ENCODE measurements at places on chromosomes 1 and 21.
A peak's percentile ranks its signal among the peaks of the same experiment; 100 is the strongest.

DNA sequence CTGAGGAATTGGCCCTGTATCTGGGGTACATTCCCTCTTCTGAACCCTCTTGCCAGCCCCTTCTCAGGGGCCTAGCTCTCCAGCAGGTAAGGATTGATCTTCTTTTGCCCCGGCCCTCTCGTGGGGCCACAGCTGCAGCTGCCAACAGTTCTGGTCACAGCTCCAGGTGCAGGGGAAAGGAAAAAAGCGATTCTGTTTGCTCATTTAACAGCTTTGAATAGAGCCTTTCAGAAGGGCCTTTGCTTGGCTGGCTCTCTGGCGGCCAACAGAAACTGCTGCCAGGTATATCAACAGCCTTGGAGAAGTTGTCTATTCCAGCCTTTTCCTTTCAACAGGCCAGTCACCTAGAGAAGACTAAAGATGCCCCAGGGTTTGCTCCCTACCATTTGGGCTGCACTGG is 16.1 kb upstream of the FMOD start:
- DNase-seq = peak; percentile 57

DNA sequence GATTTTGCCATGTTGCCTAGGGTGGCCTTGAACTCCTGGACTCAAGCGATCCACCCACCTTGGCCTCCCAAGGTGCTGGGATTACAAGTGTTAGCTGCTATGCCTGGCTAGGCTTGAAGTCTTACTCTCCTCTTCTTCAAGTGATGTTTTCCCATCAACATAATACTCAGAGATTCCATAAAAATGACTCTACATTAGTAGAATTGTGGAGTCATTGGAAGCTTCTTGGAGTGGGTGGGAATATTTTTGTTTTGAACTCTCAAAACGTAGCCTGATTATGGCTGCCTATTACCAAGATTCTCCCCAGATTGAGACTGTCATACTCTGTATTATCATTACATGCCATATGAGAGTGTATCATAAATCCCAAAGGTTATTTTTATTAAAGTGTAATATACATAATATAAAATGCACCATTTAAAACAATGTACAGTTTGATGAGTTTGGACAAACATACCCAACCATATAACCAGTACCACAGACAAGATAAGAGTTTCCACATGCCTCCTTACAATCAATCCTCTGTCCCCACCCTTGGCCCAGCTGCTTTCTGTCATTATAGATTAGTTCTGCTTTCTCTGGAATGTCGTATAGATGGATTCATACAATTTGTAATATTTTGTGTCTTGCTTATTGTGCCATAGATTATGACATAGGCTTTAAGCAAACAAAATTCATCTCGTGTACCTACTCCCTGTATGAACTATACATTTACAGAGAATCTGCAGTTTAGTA is 8.0 kb upstream of the DNM3 start:
- DNase-seq = no peak

- no peak for DNase-seq
Observed at GRCh38 chr1:117824616-117825015, 104.8 kb downstream of the GDAP2 start.

DNA sequence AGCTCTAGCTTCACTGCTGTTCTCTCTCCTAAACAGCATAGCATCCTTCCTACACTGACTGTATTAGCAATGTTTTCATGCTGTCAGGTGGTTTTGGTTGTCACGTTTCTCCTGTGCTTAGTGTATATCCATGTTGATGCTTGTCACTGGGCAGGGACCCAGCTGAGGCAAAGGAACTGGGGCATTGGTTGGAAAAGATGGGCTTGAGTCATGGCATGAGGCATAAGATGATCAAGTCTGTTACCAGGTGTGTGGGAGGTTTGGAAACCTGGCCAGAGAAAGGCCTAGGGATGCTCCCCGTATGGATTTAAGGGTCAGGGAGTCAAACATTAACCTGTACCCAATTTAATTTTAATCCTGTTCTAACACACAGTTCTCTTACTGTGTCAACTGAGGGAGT is 69.6 kb downstream of the OSBPL9 start:
- no peak for DNase-seq

GRCh38 chr1:65441464-65441863 is 21.0 kb downstream of the LEPR start:
- DNase-seq = no peak

DNA sequence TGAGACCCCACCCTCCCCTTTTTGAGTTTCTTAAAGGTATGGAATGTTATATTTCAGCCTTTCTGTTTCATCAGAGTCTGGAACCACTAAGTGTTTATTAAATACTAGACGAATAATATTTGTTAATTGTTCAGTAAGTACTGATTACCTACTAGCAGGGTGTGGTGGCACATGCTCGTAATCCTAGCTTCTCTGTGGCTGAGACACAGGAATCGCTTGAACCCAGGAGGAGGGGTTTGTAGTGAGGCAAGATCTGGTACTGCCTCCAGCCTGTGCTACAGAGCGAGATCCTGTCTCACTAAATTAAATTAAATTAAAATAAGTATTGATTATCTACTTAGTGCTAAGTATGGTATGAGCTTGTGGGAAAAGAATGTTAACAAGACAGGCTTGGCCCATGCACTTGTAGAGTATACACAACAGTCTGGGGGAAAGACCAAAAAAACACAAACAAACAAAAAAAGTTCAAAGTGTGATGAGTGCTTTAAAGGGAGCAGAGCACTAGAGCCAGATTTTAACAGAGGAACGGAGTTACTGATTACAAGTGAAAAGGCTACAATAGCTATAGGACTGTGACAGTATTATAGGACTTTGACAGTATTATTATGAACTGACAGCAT is 2.4 kb downstream of the CEPT1 start:
- no peak for DNase-seq

DNA sequence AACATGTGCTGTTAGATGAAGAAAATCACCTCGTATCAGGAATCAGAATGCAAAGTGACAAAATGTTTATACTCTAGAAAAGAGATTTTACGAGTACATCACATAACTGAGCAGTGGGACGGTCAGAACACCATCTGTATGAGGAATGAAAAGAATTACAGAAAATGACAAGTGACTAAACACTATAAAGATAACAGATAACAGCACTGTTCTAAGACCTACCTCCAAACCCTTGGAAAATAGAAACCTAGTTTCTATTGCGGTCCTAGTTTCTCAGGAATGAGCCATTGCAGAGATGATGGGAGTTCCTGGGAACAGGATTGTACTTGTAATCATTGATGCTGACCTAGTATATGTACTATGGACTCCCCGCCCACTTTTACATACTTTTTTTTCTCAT is 839.4 kb upstream of the ADAMTS5 start:
- no peak for DNase-seq

DNA sequence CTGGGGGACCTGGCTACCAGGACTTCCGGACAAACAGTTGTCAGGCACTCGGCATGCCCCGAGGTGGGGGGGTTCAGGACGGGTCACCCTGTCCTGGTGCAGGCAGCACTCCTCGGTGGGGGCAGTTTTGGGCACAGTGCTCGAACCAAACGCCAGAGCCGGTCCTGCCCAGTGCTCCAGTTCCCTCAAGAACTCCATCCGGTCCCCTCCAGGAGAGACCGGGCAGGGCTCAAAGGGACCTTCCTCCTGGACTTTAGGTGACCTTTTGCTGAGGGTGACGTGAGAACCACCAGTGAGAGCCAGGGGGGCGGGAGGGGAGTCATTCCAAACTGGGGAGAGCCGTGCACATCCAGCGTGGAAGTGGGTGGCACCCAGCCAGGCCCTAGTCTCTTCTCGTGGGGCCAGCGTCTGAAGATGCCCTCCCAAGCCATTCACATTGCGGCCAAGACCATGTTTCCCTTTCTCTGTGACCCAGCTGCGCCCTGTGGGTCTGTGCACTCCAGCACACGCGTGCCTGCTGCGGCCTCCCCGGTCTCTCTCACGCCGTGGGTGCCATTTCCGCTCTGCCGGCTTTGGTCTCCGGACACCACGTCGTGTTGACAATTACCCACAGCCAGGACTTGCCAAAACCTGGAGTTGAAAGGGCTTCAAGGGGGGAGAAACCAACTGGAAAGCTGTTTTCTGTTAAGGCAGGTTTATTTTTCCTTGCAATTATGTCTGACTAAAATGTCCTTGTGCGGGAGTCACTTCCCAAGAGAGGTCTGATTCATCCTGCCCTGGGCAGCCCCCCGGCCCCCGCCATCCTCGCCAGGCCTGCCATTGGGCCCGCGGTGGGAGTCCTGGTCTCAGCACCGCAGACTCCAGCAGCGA is 178.8 kb upstream of the ARHGEF16 start:
- DNase-seq = no peak

- DNase-seq = no peak
Observed at GRCh38 chr1:204513117-204513716, 3.0 kb upstream of the MDM4 start.

DNA sequence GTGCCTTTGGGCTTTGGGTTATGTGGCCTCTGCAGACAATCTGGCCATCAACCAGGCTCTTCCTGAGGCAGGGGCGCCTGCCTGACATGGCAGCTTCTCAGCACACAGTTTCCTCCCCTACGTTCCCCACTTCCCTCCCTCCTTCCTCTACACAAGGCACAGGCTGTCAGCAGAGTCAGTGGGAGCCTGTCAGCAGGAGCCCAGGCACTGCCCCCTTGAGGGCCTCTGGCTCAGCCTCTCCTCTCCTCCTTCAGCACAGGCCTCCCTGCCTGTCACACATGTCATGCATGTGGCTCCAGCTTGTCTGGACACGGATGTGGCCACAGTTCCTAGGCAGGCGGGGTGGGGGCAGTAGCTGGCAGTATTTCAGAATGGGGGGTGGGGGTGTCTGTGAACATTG is 52.2 kb upstream of the ARTN start:
- DNase-seq = no peak

DNA sequence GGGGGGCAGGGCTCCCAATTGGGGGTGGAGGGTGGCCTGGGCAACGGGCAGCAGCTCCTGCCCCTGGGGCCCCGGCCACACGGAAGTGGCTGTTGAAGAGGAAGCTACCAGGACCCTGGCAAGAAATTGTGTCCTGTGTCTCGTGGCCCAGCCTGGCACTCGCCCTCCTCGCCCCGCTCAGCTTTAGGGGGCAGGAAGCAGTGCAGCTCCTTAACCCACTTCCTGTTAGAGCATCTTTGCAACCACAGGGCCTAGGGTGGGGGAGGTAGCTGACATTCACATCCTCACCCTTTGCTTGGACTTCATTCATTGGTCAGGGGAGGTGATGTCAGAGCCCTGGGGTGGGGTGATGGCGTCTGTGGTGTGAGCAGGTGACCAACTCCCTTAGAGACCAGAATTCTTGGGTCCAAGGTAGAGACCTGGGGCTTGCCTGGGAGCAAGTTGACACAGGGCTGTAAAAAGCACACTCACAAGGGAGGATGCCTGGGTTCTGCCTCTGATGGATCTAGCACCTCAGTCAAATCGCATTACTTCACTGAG is at the start of gene ARHGAP30:
Gene ARHGAP30 (minus strand): TSS at position 161 of the 540 bp plus-strand sequence. CDS start 267 bp downstream, outside the sequence.
- no peak for DNase-seq

DNA sequence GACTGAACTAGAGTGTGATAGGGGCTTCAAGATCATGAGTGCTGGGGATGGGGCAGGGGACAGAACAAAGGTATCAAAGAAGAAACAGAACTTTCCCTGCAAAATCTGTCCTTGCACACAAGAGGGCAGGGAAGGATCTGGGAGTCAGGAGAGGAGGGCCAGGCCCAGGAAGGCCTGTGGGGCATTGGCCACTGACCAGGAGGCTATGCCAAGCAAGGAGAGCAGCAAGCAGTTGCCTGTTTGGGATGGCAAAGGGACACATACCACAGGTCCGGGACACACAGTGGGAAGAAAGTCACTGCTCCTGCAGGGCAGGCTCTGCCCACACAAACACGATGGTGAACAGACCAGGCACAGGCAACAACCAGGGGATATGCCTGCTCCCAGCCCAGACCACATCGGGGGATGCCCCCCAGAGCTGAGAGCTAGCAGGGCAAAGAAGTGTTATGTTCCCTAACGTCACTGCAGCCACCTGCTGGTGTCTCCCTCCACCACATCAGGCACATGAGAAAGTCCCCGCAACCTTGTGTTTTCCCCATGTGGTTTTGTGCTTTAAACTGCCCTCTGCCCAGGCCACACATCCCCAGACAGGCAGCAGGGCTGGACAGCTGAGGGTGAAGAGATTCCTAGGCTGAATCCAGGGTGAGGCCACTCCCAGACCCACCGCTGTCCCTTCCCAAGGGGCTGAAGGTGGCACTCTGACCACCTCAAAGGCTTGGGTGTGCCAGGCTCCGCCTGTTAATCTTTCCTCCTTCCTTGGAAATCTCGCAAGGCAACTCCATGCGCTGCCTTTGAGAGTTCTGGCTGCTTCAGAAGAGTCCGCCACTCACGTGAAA is 53.6 kb downstream of the KIF21B start:
- no peak for DNase-seq

- DNase-seq = no peak
Observed at GRCh38 chr1:10025354-10025753, 7.4 kb upstream of the UBE4B start.

DNA sequence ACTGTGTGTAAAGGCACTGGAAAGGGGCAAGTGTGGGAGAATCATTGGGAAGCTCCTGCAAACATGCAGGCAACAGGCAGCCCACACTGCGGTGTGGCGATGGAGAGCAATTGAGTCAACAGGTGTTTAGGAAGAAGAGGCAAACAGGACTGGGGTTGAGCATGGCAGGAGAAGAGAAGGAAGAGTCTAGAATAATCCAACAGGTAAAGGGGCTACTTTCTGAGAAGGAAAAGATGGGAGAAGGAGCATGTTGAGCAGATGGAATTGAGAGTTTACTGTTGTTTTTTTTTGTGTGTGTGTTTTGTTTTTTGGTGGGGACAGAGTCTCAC is 4.2 kb downstream of the DOP1B start:
- DNase-seq = no peak

DNA sequence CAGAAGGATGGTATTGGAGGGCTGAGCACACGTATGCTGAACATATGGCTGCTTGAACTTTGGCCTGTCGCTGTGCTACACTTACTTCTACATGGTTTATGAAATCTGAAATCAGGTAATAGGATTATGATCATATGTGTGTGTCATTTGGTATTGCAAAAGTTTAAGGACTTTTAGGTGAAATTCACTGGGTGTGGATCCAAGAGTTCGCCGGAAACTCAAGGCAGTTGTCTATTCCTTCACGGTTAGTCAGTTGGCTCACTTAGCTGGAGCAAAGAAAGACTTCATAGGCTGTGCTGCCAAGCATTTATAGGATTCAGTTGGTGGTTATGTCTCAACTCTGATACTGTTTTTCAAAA is 927 bp downstream of the UAP1 start:
- no peak for DNase-seq

DNA sequence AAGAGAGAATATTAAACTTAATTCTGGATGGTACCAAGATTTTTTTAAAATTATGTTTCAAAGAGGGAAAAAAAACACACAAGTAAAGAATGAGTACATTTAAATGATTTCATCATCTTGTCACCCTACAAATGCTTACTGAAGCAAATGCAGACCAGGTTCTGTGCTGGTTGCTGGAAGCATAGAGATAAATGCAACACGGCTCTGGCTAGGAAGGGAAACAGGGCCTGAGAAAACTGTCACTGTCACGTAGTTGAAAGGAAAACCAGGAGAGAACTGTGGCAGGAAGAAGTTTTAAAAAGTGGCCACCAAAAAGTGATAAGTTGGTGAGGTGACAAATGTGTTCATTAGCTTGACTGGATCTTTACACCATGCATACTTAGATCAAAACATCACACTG is 336.9 kb upstream of the NFIA start:
- no peak for DNase-seq

DNA sequence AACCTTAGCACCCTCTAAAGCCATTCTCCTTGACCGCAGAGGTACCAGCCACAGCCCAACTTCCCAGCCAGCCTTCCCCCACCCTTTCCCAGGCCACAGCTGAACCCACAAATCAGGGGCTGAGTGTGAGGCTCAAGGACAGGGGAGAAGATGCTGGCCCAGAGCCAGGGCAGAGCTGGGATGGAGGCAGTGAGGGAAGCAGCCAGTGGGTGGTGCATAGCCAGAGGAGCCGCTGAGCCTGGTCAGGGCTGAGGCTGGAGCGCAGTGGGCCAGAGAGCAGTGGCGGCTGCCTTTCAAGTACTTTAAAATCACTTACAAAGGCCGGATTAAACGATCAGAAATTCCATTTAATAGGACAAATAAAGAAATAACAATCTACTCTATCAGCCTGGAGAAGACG is 36.3 kb downstream of the DMAP1 start:
- no peak for DNase-seq
